ENCODE measurements at places on chromosomes 5 and 9.

GRCh38 chr9:125540497-125540896 is 166.5 kb downstream of the MAPKAP1 start:
- DNase-seq: no peak

DNA sequence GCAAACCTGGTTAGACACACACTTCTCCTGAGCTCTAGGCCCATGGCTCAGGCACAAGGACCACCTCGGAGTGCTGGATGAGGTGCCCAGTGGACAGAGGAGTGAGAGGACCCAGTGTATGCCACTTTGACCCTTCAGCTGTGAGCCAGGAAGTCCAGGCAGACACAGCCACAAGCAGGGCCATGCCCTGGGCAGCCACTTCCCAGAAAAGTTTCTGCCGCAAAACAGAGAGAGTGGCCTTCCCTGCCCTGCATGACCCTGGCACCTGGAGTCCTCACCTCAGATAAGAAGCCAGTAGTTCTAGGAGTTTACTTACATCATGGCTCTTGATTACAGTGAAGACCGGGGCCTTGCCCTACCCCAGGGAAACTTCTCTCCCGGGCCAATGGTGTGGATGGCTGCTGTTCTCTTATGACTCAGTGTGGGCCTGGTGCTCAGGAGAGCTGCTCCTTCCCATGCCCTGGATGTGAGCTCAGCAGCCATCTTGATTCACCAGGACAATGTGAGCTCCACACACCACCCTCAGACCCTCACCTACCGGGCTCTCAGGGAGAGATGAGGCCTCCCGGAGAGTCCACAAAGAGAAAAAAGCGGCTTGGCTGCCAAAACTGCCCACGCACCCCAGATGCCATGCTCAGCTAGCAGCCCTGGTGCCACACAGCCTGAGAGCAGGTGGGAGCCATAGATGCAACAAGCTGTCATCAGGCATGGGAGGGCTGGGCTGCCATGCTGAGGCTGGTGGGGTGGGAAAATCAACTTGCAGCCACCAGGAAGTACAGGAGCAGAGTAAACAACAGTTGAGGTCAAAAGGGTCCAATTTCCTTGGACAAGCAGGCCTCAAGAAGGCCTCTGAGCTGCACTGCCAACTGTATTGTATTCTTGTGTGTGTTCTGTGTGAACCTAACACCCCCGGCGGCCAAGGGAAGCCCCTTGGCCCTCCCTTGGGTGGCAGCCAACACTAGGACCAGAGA is 11.7 kb upstream of the IRF1 start:
- no peak for DNase-seq

GRCh38 chr9:19138084-19138483 is 10.8 kb upstream of the PLIN2 start:
- DNase-seq: no peak

- DNase-seq: no peak
Measured at GRCh38 chr9:86187121-86187520, 72.3 kb downstream of the C9orf153 start.

- DNase-seq: peak; percentile 31
Measured at GRCh38 chr9:15293804-15294316, 13.2 kb downstream of the TTC39B start.

Data from spinal cord (tissue), 10 donors.